ENCODE measurements at places on chromosomes 12 and 14. TPM values are rescaled to one million over a fixed set of nuclear protein-coding genes. Genes with fewer than 3 reads are reported as not detected.
A peak's percentile ranks its signal among the peaks of the same experiment; 100 is the strongest.

- peak overlapping the region; percentile 78 for H3K27ac ChIP-seq
- no peaks in the 10 kb centered on the region for H3K27me3 ChIP-seq
These were observed 233.5 kb downstream of the EFCAB11 start for GRCh38 chr14:89720741-89721729.

GRCh38 chr14:76769636-76770292, 8.5 kb downstream of the VASH1 start:
- peaks cover 24% of the 10 kb centered on the region for H3K36me3 ChIP-seq
- peak overlapping the region; percentile 57 for H3K27ac ChIP-seq
- DNase-seq, result no peak
- H3K4me1 ChIP-seq, result peaks cover 67% of the 10 kb centered on the region
- no peak overlapping the region for H3K4me3 ChIP-seq
- peaks cover 8% of the 10 kb centered on the region for H3K27me3 ChIP-seq

- no peak overlapping the region for H3K4me3 ChIP-seq
- no peak overlapping the region for H3K27ac ChIP-seq
- H3K36me3 ChIP-seq, result no peaks in the 10 kb centered on the region
- H3K4me1 ChIP-seq, result peaks cover 16% of the 10 kb centered on the region
These were observed 1.0 kb downstream of the RTL1 start for GRCh38 chr14:100902295-100903133.

GRCh38 chr14:53316504-53316903, 163.4 kb upstream of the DDHD1 start:
- DNase-seq, result no peak
- no peak overlapping the region for H3K4me3 ChIP-seq

DNA sequence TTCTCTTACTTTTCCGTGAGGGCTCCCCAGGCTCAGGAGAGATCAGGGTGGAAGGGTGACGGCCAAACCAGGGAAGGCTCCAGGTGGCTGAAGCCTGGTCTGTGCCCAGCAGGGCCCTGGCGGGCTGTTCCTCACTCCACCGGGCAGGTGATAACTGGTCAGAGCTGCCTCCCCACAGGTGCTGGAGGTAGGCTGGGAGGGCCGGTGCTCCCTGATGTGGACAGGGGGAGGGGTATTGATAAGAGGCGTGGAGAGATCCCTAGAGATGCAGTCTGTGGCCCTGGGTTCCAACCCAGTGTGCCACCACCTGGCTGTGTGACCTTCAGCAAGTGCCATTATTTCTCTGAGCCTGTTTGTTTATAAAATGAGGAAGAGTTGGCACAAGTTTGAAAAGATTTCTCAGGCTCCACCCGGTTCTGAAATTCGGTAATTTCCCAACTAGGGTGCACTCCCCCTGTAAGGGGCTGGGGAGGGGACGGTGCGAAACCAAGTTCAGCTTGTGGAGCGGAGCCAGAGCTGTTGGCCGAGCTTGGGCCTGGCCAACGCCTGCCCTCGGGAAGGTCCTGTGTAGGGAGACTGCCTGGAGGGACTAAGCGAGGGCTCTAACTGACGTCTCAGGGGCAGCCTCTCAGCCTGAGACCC, 1.0 kb upstream of the NR4A1 start:
- peaks cover 7% of the 10 kb centered on the region for H3K36me3 ChIP-seq
- peaks cover 16% of the 10 kb centered on the region for H3K4me1 ChIP-seq
- H3K4me3 ChIP-seq, result peak overlapping the region; percentile 49
- DNase-seq, result no peak

- peaks cover under 1% of the 10 kb centered on the region for H3K4me1 ChIP-seq
- peaks cover 6% of the 10 kb centered on the region for H3K27me3 ChIP-seq
- DNase-seq, result no peak
These were observed 7.5 kb upstream of the MSI1 start for GRCh38 chr12:120376416-120376815.

DNA sequence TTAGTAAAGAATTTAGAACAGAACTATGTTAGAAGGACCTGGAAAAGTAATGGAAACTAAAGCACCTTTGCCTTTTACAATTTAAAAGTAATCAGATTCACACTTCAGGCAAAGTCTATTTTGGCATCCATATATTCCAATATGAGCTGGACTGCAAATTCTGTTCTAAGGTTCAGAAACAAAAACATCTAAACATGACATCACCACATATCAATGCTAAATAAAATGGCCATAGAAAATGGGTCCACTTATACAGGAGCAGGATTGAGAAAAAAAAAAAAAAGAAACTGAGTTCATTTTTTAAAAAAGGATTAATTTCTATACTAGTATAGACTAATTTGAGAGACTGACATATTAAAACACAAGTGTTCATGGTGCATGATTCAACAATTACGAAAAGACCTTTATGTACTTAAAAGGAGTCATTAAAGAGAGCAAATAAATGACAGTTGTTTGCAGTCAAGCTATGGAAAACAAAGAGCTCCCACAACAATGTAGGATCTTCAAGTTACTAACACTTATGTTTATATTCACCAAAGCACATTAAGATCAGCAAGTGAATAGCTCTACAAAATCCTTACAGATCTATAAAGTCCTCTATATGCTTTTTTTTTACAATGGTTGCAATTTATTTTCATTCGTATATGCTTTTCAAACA, 45.7 kb downstream of the DICER1 start:
- no peak overlapping the region for H3K27ac ChIP-seq
- peaks cover 1% of the 10 kb centered on the region for H3K27me3 ChIP-seq
- H3K36me3 ChIP-seq, result peaks cover 14% of the 10 kb centered on the region
- no peak overlapping the region for H3K4me3 ChIP-seq

- no peak overlapping the region for H3K4me3 ChIP-seq
- H3K27ac ChIP-seq, result no peak overlapping the region
- no peaks in the 10 kb centered on the region for H3K27me3 ChIP-seq
- H3K4me1 ChIP-seq, result no peaks in the 10 kb centered on the region
These were observed 10.3 kb upstream of the ISM2 start for GRCh38 chr14:77508876-77509275.

DNA sequence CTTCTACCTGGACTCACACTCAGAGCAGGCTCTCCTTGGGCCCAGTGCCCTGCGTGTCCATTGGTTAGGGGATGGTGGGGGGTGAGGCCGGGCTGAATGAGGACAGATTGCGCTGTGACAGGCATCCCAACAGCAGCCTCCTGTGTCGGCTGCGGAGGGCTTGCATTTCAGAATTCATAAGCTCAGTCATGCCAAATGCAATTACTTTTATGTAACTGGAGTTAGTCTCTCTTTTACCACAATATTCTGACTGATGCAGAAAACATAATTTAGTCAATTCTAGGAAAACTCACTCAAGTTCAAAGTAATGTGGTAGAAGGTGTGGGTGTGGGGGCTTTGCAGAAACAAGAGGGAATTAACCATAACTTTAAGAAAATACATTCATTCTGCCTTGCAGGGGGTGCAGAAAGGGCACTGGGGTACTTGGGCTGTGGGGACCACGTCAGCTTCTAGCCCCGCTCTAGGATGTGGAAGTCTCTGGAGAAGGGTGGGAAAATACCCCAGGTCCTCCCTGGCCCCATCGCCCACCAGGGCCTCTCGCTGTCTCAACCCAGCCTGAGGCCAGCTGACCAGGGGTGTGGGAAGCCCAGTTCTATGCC, 257.7 kb downstream of the ADGRD1 start:
- no peak overlapping the region for H3K27ac ChIP-seq
- no peaks in the 10 kb centered on the region for H3K36me3 ChIP-seq
- no peak overlapping the region for H3K4me3 ChIP-seq
- peaks cover 2% of the 10 kb centered on the region for H3K27me3 ChIP-seq

DNA sequence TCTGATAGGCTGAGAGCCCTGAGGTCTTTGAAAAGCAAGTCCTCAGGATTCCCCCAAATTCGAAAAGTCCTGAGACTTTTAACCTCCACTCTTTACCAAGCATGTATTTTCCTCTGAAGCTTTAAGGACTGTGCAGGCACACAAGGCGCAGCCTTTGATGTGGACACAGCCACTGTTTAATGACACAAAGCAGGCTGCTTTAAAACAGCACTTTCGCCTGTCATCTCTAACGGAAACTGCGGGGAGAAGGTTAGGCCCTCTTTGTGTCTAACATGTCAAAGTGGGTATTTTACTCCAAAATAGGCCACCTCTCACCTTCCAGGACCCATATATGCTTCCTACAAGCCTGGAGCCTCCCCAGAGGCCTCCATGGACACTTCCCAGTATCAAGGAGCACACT, 159.2 kb downstream of the GCH1 start:
- H3K4me3 ChIP-seq, result no peak overlapping the region
- peaks cover 24% of the 10 kb centered on the region for H3K4me1 ChIP-seq
- H3K36me3 ChIP-seq, result peaks cover 3% of the 10 kb centered on the region
- no peak overlapping the region for H3K27ac ChIP-seq
- no peaks in the 10 kb centered on the region for H3K27me3 ChIP-seq

- H3K27ac ChIP-seq, result no peak overlapping the region
- H3K36me3 ChIP-seq, result peaks cover 7% of the 10 kb centered on the region
- DNase-seq, result no peak
- peak overlapping the region; percentile 66 for H3K4me3 ChIP-seq
These were observed 55.2 kb downstream of the TGFB3 start for GRCh38 chr14:75926431-75927115.

GRCh38 chr12:130796985-130797686, 41.9 kb downstream of the STX2 start:
- no peak overlapping the region for H3K27ac ChIP-seq
- no peak overlapping the region for H3K4me3 ChIP-seq
- no peak for DNase-seq
- no peaks in the 10 kb centered on the region for H3K27me3 ChIP-seq

DNA sequence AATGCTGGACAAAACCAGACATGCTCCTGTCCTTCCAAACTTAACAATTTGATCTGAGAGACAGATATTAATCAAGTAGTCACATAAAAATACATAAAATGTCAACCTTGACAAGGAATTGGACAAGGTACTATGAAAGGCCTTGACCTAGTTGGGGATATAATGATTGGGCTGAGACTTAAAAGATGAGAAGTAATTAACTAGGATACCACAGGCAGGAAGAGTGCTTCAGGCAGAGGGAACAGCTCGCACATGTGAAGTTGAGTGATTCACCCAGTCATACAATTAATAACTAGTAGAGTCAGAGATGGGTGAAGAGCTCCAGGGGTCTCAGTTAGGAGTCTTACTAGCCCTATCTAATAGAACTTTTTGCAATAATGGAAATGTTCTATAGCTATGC, 259.5 kb downstream of the MSRB3 start:
- DNase-seq, result no peak
- H3K4me3 ChIP-seq, result no peak overlapping the region
- H3K27me3 ChIP-seq, result peaks cover 2% of the 10 kb centered on the region
- H3K36me3 ChIP-seq, result peaks cover 6% of the 10 kb centered on the region
- no peak overlapping the region for H3K27ac ChIP-seq
- H3K4me1 ChIP-seq, result peaks cover 20% of the 10 kb centered on the region

DNA sequence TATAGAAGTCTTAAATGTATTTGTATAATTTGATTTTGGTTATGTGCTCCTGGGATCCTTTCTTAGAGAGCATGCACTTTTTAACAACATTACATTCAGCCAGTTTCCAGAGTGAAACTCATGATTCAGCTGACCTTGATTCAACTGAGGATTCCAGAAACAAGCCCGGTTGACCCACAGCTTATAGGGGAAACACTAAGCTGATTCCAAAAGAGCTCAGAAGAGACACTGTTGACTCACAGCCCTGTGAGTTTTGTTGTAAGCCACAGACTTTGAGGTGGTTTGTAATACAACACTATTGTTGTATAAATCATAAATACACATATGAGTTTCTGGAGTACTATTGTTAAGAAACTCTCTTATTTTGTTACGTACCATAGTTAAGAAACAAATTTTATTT, 133.8 kb upstream of the MGAT4C start:
- H3K27ac ChIP-seq, result no peak overlapping the region
- H3K27me3 ChIP-seq, result no peaks in the 10 kb centered on the region
- no peaks in the 10 kb centered on the region for H3K36me3 ChIP-seq
- no peaks in the 10 kb centered on the region for H3K4me1 ChIP-seq
- no peak for DNase-seq
- H3K4me3 ChIP-seq, result no peak overlapping the region

GRCh38 chr14:54669721-54670561, 103.0 kb downstream of the SAMD4A start:
- no peak overlapping the region for H3K4me3 ChIP-seq
- H3K27ac ChIP-seq, result no peak overlapping the region
- peaks cover 5% of the 10 kb centered on the region for H3K4me1 ChIP-seq
- DNase-seq, result no peak

GRCh38 chr12:93714382-93714781, 37.2 kb downstream of the CRADD start:
- no peaks in the 10 kb centered on the region for H3K27me3 ChIP-seq
- H3K36me3 ChIP-seq, result no peaks in the 10 kb centered on the region
- no peak overlapping the region for H3K4me3 ChIP-seq
- no peak for DNase-seq
- H3K27ac ChIP-seq, result no peak overlapping the region

GRCh38 chr14:85453401-85454225, 76.3 kb upstream of the FLRT2 start:
- H3K4me3 ChIP-seq, result no peak overlapping the region
- DNase-seq, result no peak
- H3K27ac ChIP-seq, result no peak overlapping the region
- H3K36me3 ChIP-seq, result no peaks in the 10 kb centered on the region
- H3K4me1 ChIP-seq, result no peaks in the 10 kb centered on the region

DNA sequence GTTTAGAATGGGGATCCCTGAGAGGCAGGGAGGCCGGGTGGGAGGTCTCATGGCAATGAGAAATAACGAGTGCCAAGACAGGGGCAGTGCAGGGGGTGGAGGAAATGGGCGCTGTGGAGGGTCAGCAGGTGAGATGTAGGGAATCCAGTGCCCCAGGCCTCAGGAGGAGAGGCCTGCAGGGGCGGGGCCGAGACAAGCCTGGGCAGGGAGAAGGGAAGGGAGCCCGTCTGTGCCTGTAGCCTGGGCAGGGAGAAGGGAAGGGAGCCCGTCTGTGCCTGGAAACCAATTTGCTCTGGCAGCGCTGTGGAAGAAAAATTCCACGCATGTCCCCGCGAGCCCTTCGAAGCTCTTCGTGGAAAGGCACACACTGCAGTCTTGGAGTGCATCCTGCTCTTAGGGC, 10.6 kb upstream of the NCOR2 start:
- DNase-seq, result no peak
- no peaks in the 10 kb centered on the region for H3K36me3 ChIP-seq
- H3K27me3 ChIP-seq, result peaks cover 7% of the 10 kb centered on the region
- no peak overlapping the region for H3K4me3 ChIP-seq
- H3K4me1 ChIP-seq, result peaks cover 15% of the 10 kb centered on the region

DNA sequence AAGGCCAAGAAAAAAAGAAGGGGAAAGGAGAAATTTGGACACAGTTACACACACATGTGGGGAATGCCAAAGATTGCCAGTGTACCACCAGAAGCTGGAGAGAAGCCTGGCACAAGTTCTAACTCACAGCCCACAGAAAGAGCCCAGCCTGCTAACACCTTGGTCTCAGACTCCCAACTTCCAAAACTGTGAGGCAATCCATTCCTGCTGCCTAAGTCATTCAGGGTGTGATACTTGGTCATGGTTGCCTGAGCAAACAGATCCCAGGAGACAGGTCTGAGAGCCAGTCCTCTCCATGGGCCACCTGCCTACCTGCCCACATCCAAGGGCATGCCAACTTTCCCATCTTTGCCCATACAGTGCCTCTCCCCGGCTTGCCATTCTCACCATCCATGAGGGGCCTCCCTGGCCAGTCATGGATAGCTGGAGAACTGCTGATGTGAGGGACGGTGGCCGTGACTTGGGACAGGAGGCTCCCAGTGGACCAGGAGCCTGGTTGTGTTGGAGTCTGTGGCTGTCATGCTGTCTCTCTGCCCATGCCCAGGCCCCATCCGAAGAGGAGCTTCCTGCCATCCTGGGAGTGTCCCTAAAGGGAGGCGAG, 198.0 kb upstream of the RTL1 start:
- DNase-seq, result no peak
- H3K4me3 ChIP-seq, result peak overlapping the region; percentile 5
- peaks cover 28% of the 10 kb centered on the region for H3K4me1 ChIP-seq
- peaks cover 27% of the 10 kb centered on the region for H3K36me3 ChIP-seq

Gene NFE2
- total RNA-seq, result 0.49 TPM
